T1000 (cell line): ENCODE measurements at places on chromosomes 13 and 19.
A peak's percentile ranks its signal among the peaks of the same experiment; 100 is the strongest.

- DNase-seq: no peak
Observed at GRCh38 chr13:113053801-113054604, 51.6 kb upstream of the F7 start.

GRCh38 chr13:72507416-72508199 lies 219.8 kb downstream of the MZT1 start:
- DNase-seq: no peak

GRCh38 chr19:29622166-29623070 lies 16.3 kb downstream of the POP4 start:
- DNase-seq: peak; percentile 6

GRCh38 chr19:18502638-18503294 lies 19.1 kb downstream of the ELL start:
- no peak for DNase-seq

- DNase-seq: peak; percentile 46
Observed at GRCh38 chr13:109816112-109816807, 29.9 kb upstream of the IRS2 start.

- DNase-seq: no peak
Observed at GRCh38 chr19:39098365-39099269, 14.4 kb downstream of the ACP7 start.

DNA sequence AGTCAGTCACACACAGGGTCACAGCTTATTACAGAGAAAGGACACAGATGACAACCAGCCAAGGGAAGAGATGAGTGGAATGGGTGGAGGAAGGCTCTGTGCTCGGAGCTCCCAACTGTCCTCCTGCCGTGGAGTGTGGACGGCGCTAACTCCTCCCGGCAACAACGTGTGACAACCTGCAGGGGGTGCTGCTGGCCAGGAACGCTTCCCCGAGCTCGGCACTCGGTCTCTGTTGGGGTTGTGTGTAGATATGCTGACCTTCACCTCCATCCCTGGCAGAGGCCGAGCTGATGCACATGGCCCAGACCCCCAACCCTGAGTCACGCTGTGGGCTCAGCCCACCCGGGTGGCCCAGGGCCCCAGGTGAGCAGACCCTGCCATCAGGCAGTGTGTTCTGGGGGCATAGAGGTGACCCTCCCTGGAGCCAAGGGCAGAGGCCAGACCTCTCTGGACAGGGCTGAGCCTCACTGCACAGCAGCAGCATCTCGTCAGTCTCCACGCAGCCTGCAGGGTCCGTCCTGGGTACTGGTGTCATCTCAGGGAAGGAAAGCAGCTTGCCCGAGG lies 14.1 kb downstream of the ZNF444 start:
- DNase-seq: no peak
